ENCODE measurements at places on chromosomes 4 and X.

DNA sequence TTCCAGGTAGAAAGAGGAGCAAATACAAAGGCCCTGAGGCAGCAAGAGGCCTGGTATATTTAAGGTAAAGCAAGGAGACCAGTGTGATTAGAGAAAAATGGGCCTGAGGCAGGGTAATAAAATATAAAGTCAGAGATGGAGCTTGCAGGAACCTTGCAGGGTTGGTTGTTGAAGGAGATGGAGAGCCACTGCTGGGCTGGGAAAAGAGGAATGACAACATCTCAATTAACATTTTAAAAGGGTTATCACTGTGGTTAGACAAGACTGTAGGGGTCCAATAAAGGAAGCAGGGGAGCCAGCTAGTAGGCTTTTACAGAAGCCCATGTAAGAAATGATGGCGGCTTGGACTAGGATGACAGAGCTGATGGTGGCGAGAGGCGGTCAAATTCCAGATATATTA, 205.5 kb upstream of the MBNL3 start:
- DNase-seq: no peak

DNA sequence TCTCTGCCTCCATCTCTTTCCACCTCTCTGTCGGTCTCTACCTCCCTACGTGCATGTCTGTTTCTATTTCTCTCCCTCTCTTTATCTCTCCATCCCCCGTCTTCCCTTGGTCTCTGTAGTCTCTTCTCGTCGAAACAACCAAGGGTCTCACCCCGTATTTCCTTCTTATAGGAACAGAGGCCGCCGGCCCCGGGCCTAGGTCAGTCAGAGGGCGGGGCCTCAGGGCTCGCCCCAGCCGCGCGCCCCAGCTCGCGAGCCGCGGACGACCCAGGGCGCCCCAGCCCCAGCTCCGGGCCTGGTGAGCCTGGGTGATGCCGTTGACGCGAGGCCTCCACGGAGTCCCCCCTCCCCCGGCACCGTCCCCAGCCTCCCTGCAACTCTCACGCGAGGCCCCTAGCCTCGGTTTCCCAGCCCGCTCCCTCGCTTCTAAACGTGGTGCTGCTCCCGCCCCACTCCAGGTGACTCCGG, 6.6 kb downstream of the TIMM17B start:
- peak; percentile 19 for DNase-seq

GRCh38 chrX:15158350-15158735, 111.5 kb downstream of the ASB9 start:
- DNase-seq: no peak

DNA sequence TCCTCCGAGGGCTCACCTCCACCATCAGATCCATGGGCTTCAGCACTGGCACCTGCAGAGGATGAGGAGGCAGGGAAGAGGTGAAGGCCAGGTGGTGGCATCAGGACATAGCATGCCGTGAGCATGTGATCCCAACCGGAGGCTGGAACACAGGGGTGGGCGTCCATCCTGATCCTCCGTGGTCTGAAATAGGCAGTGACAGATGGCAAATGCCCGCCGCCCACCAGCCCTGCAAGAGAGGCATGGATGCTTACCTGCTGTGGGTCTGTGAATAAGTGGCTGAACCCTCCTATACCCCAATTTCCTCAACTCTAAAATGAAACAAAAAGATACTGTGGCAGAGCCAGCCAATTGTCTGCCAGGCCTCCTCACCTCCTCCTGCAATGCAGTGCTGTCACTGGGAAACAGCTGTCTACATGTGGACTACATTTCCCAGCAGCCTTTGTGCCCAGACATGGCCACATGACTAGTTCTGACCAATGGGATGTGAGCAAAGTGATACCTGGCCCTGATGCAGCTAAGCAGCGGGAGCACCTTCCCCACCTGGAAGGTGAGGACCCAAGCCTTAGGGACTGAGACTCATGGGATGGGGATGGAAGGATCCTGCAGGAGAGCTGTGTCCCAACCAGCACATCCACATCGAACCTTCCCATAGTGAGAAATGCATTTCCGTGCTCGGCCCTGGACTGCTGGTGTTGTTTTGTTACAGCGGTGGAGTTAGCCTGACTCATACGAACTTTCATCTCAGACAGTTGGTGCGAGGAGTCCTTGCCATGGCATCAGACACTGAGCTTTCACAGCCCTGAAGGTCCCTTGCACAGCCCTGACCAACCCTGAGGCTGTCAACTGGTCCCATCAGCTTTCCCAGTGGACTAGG, 99.5 kb downstream of the PPP2R2C start:
- peak; percentile 72 for DNase-seq

DNA sequence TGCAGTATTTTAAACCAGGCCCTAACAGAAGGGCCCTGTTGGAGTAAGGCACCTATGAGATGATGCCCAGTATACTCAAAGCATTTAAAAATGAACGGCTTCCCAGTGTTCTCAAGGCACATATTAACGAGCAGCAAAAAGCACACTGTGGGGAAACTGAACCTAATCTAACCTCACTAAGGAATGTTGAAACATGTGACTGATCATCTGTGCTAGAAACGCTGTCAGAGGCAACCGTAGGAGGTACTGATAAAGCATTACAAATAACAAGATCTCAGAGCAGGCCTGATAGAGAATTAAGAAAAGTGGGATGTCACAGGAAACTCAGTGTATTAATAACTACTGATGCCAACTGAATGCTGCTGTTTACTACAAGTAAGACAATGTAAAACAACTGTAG, 24.0 kb downstream of the ASB9 start:
- DNase-seq: no peak

DNA sequence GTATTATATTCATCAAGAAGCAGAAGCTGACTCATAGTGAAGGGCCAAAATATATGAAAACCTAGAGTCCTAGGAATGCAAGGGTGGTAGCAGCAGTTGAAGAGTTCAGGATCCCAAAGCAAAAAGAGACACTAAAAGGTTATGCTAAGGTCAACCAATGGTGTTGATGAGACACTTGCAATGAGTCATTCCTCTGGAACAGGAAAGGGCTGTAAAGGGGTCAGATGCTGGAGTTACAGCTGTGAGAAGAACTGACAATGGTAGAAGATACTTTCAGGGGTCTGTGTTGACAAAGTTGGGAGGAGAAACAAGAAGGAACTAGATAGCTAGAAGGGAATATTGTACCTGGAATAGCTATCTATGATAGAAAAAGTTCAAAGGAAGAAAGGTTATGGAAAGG, 47.5 kb downstream of the ZGRF1 start:
- DNase-seq: peak; percentile 20

DNA sequence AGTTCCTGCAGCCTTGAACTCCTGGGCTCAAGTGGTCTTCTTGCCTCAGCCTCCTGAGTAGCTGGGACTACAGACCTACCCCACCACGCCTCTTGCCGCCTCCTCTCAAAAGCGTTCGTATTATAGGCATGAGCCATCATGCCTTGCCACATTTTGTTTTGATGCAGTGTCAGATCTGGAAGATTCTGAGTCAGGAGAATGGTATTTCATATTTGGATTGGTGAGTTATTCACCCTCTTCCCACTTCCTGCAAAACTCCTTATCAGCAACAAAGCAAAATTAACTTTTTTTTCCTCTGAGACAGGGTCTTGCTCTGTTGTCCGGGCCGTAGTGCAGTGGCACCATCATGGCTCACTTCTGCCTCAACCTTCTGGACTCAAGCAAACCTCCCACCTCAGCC, 29.6 kb downstream of the REST start:
- DNase-seq: peak; percentile 80

- DNase-seq: peak; percentile 54
These were observed 73.8 kb upstream of the DCLK2 start for GRCh38 chr4:150004481-150004880.

- DNase-seq: no peak
These were observed 300.3 kb upstream of the ARSJ start for GRCh38 chr4:114279711-114280110.

GRCh38 chr4:12409507-12410190, 981.0 kb upstream of the HS3ST1 start:
- no peak for DNase-seq
